PC-9 (cell line): ENCODE measurements at places on chromosomes 2 and 18. TPM values are rescaled to one million over a fixed set of nuclear protein-coding genes. Genes with fewer than 3 reads are reported as not detected.

DNA sequence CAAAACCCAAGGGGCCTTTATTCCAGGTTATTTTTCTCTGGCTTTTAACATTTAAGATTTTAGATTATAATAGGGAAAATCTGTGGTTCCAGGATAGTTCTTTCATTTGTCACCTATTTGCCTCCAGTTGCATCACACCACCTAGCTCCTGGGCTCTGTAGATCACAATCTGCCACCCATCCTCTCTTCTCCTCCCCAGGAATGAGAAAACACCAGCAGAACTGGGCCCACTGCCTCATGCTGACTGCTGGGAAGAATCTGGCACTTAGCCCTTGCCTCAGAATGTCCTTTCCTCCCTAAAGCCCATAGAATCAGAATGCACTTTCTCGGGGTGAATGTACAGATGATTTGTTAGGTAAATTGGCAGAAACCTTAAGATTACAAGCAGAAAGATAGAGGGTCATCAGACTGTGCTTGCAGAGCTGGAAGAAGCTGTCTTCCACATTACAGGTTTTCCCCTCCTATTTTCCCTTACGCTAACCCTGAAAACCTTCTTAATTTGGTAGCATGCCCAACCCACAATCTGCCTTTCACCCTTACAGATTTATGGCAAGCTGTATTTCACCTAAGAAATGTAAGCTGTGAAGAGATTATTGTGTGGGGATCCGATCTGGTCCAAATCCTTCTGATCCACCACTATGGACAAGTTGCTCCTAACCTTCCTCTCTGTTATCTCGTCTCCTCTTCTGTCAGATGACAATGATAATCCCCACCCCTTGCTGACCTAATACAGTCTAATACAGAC, 72.6 kb downstream of the LRRC30 start:
- no peak for DNase-seq

DNA sequence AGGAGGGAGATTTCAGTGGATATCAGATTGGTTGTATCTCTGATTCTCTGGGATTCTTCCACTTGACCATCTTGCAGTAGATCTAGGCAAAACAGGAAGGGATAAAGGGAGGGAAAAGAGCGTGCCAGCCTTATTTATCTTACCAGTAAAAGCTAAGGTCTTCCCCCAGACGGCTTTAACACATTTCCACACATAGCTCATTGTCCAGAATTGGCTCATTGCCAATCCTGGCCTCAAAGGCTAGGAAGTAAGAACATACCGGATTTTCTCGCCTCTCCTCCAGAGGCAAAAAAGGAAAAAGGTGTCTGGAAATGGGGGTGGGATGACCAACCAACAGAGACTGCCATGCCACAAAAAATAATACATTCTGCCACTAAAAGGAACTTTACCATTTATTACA, 411.6 kb upstream of the NRP2 start:
- no peak for DNase-seq

- DNase-seq = no peak
Measured at GRCh38 chr2:96789245-96789617, 26.8 kb upstream of the CNNM3 start.

GRCh38 chr18:41538751-41539150, 416.3 kb upstream of the PIK3C3 start:
- no peak for DNase-seq

- no peak for DNase-seq
Measured at GRCh38 chr2:147025646-147026585, 818.9 kb upstream of the ACVR2A start.

DNA sequence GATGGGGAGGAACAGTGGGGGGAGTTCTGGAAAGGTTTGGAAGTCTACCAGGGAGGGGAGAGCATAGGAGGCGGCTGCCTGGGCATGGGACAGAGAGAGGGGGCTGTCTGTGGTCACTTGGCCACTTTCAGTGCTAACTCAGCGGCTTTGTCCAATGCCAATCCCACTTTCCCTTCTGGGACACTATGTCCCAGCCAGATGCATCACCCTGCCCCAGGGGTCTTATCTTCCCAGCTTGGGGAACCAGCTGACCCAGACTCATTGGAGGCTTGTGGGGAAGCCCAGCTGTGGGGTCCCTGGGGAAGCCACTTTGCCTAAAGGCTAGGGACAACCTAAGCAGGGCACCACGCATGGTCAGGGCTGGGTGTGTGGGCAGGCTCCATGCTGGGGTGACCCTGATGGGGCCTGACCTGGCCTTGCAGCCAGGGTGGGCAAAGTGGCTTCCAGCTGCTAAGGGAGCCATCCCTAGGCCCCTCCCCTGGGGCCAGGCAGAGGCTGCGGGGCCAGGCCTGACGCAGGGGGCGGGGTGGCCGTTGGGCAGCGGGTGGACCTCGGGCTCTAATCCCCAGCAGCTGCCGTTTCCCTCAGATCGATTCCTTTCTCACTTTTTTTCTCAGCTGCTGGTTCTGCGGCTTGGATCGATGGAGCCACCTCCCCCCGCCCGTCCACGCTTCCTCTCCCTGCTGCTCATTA, 1.6 kb upstream of the ASIC4 start:
- no peak for DNase-seq

DNA sequence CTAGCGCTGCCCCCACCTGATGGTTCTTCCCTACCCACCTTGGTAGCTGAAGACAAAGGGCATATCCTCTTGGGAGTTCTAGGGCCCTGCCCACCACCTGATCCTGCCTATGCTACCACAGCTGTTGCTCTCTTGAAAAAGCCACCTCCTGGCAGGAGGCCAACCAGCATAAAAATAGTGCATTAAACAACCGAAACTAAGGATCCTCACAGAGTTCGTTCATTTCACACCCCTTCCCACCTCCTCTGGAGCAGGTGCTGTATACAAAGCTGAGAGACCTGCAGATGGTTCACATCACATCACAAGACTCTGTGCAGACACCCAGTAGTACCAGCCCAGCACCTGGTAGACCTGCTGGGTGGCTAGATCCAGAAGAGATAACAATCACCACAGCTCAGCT, 1348.0 kb upstream of the TMEFF2 start:
- no peak for DNase-seq

The PKDCC gene
- total RNA-seq = 3.9 and 5.5 TPM in 2 replicates

The MOGAT1 gene
- 0.35 and 0.65 TPM in 2 replicates for total RNA-seq

The KCTD1 gene
- total RNA-seq = 20.5 and 20.7 TPM in 2 replicates
